HT-29 (cell line): ENCODE measurements at places on chromosomes 7 and 10. TPM values are rescaled to one million over a fixed set of nuclear protein-coding genes. Genes with fewer than 3 reads are reported as not detected.

- DNase-seq = no peak
Observed at GRCh38 chr7:135879233-135879632, 97.9 kb downstream of the MTPN start.

DNA sequence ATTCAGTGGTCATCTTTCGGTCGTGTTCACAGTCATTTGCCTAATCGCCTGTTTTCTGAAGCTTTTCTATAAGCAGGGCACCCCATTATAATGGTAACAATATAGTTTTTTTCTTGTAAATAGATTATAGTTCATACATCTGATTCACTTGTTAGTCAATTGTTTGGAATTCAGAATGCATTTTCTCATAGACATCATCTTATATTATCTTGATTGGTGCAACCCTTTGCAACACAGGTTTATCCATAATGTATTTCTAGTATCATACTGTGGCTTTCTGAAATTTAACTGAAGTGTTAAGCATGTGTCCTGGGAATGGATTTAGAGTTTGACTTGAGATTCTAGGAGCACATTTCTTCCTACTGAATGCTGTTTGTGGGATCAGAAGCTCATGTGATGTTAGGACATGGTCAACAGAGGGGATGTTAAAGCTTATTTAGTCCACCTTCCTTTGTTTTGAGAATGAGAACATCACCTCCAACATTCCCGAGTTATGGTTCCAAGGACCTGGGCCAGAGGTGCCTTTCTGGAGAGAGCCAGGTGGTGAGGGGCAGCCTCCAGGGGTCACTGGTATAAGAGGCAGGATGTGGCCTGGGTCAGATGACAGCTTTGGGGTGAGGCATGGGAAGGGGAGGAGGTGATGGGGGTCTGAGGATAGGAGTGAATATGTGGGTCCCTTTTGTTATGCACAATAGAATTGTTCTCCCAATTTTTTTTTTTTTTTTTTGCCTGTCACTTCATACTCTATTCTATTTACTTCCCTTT is 415.6 kb downstream of the EXOC4 start:
- no peak for DNase-seq

GRCh38 chr10:927131-927530 is 4.4 kb downstream of the LARP4B start:
- DNase-seq = no peak

GRCh38 chr7:36346260-36346831 is 43.3 kb upstream of the ANLN start:
- no peak for DNase-seq

- no peak for DNase-seq
Observed at GRCh38 chr7:30815388-30815854, 44.2 kb downstream of the MINDY4 start.

GRCh38 chr7:805261-805660 is 27.0 kb upstream of the SUN1 start:
- DNase-seq = peak; percentile 68

DNA sequence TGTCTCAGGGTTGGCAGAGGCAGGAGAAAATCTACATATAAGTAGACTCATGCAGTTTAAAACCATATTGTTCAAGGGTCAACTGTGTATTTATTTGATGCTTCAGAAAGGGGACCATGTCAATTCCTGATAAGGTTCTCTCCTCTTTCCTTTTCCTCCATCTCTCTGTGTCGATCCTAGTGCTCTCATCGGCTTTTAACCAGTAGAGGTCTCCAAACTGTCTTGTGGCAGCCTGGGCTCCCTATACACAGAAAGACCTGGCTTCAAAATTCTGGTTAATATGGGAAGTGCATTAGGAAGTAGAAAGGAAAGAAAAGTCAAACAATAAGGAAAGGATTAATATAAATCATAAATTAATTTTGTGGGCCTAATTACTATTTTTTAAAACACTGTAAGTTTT is 304.4 kb upstream of the C7orf33 start:
- peak; percentile 76 for DNase-seq

- no peak for DNase-seq
Observed at GRCh38 chr10:17536221-17536620, 81.0 kb downstream of the HACD1 start.

GRCh38 chr10:88987243-88987725 is 3.3 kb upstream of the FAS start:
- no peak for DNase-seq

DNA sequence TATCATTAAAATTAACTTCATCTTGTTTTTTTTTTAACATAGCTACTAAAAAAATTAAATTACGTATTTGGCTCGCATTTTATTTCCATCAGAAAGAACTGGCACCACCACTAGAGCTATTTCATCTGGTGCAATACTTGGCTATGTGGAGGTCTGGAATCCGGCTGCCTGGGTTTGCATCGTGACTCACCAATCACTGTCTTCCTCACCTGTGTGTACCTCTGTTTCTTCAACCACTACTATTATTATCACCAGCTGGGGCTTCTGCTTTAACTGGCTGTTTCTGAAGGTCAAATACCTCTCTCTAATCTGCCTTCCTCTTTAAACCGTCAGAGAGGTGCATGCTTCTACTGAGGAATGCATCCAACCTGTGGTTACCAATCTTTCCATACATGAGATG is 6.5 kb downstream of the WDR91 start:
- no peak for DNase-seq

GRCh38 chr10:6574664-6575176 is 5.4 kb downstream of the PRKCQ start:
- no peak for DNase-seq

GRCh38 chr7:140501966-140502365 is 22.7 kb upstream of the MKRN1 start:
- DNase-seq = no peak

DNA sequence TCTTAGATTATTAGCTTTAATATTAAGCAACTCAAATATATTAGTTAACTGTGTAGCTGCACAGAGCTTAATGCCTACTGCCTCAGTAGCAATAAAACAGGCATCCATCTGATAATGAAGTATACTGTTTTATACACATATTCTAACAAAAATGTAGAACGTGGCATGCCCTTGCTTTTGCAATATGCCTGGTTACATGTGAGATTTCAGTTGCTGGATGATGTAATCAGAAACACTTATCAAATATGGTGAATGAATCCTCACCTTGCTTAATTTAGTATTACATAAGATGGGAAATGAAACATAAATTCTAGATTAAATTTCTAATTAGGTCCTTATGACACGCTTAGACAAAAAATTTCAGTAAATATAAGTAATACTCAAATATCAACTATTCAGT is 8.0 kb downstream of the DNAJC1 start:
- no peak for DNase-seq

DNA sequence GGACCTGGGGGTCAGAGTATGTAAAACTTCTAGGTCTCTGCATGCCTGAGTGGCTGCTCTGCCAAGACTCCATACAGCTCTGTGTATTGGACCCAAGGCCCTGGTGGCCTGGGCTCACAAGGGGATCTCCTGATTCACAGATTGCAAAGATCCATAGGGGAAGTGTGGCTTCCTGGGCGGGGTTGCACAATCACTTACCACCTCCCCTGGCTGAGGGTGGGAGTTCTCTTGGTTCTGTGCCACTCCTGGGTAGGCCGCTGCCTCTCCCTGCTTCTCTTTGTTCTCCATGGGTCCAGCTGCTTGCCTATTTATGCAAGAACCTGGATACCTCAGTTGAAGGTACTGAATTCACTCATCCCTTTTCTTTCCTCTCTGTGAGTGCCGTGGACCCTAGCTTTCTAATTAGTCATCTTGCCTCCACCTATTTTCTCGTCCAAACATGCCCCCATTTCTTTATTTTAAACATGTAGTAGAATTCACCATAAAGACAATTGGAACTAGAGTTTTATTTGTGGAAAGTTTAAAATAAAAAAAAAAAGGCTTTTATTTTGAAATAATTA is 18.5 kb upstream of the AGR3 start:
- no peak for DNase-seq

DNA sequence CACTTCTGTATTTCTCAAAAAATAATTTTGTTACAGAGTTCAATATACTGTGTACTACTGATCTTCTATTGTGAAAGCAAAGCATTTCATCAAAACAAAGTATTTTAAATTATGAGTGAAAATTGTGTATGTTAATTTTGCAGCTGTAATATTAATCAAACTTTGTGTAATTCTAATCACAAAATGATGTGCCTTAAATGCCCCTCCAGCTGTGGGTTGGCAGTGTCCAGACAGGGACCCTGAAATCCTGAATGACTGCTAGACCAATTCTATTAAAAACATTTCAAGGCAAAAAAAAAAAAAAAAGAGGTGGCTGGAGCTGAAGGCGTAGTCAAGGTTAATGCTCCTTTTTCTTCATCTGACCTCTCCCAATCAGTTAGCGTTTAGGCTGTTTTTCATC is 36.2 kb downstream of the SCD start:
- no peak for DNase-seq

DNA sequence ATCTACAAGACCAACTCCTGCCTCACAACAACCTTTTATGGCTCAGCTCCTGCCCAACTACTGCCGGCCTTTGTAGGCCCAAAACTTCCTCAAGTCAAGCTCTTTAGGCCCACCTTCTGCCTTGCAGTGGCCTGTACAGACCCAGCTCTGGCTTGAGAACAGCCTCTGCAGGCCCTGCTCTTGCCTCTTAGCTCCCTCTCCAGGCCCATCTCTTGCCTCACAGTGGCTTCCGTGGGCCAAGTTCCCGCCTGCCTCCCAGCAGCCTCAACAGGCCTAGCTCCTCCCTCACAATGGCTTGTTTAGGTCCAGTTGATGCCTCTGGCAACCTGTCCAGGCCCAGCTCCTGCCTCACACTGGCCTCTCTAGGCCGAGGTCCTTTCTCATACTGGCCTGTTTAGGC is 32.4 kb upstream of the VKORC1L1 start:
- no peak for DNase-seq

GRCh38 chr7:121503039-121503438 is 106.9 kb upstream of the FAM3C start:
- DNase-seq = no peak

DNA sequence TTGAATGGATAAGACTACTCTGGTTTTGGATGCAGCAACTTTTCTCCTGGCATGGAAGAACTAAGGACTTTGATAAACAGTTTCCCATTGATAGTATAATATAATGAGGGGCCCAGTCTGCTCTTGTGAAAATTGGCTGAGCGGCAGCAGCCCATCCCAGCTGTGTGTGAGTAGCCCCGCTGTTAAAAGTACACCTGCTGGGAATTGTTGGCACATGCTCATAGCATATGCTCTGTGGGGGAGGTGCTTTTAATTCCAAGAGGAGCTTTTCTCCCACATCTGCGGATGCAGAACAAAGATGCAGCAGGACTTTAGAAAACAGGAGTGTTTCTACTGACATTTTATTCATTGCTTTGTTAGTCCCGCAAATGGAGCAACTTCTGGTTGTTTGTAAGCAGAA is 19.0 kb downstream of the SRI start:
- no peak for DNase-seq

- peak; percentile 65 for DNase-seq
Observed at GRCh38 chr10:5949009-5949759, 28.2 kb downstream of the IL15RA start.

The MLXIPL gene
- 0.53 and 5.1 TPM in 2 replicates for total RNA-seq

The MRPS16 gene
- 78.0 TPM in 2 replicates for total RNA-seq

The CABCOCO1 gene
- total RNA-seq = not detected in 2 replicates

The INA gene
- total RNA-seq = not detected in 2 replicates

The OR2A42 gene
- not detected in 2 replicates for total RNA-seq

The TRIM73 gene
- 2.5 and 4.5 TPM in 2 replicates for total RNA-seq

The HOXA4 gene
- total RNA-seq = 2.2 and 3.7 TPM in 2 replicates

The VPS37D gene
- total RNA-seq = 0.28 and 0.73 TPM in 2 replicates

The SEMA3E gene
- total RNA-seq = 5.6 and 5.7 TPM in 2 replicates

The CPA4 gene
- total RNA-seq = not detected in 2 replicates

The CAMK2B gene
- total RNA-seq = 1.8 and 1.9 TPM in 2 replicates

The TFPI2 gene
- total RNA-seq = not detected in 2 replicates

The CALML3 gene
- not detected in 2 replicates for total RNA-seq

The CALHM1 gene
- not detected in 2 replicates for total RNA-seq

The CYP3A7 gene
- 0.10 TPM in 1 of 2 replicates, not detected in the other for total RNA-seq

The MMD2 gene
- not detected in 2 replicates for total RNA-seq
